Right ventricle myocardium superior (tissue), 1 donor: ENCODE measurements at places on chromosomes 2 and 18. TPM values are rescaled to one million over a fixed set of nuclear protein-coding genes. Genes with fewer than 3 reads are reported as not detected.

DNA sequence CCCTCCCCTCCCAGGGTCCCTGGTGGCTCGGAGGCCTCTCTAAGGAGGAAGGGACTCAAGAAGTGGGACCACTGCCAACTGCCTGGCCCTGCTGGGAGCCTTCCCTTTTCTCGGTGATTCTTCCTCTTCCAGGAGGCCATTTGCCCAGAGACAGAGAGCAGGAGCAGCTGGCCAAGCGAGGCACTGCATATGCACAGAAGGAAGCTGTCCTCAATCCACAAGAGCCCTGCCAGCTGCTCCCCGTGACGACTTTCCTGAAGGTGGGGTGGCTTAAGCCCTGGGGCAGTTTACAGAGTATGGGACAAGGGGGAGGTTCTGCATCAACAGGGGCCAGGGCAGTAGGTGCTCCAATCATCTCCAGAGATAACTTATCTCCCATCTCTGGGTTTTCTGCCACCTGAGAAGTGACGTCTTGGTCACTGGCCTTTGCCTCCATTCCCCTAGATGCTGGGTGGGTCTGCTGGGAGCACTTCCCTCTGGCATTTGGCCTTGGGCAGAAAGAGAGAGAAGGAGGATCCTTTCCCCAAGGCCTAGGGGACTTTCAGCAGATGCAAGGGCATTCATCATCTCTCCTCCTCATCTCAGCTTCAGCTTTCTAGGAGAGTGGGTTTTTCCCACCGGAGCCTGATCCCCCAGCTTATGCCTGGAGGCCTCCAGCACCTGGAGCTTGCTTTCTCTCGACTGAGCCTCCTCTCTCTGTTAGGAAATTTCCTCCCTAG lies 28.5 kb downstream of the CIB4 start:
- peak; percentile 82 for DNase-seq

Gene REG3A
- not detected for total RNA-seq

DNA sequence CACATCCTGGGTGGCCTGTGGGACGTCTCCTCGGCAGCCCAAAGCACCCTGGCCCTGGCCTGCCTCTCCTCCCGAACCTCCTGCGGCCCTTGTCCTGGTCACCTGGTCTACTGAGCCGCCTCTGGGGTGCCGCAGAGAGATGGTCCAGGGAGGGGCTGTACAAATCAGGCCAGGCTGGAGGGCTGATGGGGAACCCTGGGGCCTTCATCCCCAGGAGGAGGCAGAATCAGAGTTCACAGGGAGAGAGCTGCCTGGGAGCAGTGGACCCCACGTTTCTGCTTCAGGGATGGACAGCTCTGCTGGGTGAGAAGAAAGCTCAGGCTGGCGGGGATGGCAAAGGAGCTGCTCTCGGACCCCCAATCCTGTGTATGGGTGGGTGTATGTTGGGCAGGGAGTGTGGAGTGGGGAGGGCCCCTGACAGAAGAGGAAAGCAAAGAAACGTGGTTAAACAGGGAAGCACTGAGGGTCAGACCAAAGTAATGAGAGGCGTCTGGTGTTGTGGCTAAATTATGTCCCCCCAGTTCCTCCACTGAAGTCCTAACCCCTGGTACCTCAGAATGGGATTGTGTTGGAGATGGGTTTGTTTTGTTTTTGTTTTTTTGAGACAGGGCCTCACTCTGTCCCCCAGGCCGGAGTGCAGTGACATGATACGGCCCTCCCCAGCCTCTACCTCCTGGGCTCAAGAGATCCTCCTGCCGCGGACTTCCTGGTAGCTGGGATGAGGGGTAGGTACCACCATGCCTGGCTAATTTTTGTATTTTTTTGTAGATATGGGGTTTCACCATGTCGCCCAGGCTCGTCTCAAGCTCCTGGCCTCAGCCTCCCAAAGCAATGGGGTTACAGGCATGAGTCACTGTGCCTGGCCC lies 73.4 kb upstream of the SMAD7 start:
- no peak for DNase-seq

Gene SCG2
- total RNA-seq: not detected

GRCh38 chr2:34656632-34657031 lies 1057.5 kb upstream of the FAM98A start:
- DNase-seq: no peak

- no peak for DNase-seq
These were observed 33.9 kb upstream of the DARS1 start for GRCh38 chr2:136019306-136019705.

DNA sequence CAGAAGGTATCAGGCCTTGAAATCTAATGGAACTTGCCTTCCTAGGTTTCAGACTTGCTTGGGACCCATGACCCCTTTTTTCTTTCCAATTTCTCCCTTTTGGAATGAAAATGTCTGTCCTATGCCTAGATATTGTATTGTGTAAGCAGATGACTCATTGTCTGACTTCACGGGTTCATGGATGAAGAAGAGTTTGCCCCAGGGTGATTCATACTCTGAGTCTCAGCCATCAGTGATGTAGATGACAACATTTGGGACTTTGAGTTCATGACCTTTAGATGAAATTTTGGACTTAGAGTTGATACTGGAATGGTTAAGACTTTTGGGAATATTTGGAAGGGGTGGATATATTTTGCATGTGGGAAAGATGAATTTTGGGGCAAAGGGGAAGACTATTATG lies 11.2 kb upstream of the SCYGR5 start:
- no peak for DNase-seq

Gene CPLX4
- total RNA-seq: not detected

GRCh38 chr2:205657579-205657978 lies 24.7 kb upstream of the NRP2 start:
- no peak for DNase-seq

GRCh38 chr2:46775722-46776121 lies 139.9 kb downstream of the MCFD2 start:
- DNase-seq: no peak

Gene FAM228A
- 0.16 TPM for total RNA-seq

Gene CCNYL1
- 8.9 TPM for total RNA-seq

GRCh38 chr2:10519394-10519740 lies 71.2 kb upstream of the ODC1 start:
- no peak for DNase-seq

Gene HAAO
- 2.3 TPM for total RNA-seq

- no peak for DNase-seq
These were observed 112.9 kb downstream of the LTBP1 start for GRCh38 chr2:33059471-33060156.

DNA sequence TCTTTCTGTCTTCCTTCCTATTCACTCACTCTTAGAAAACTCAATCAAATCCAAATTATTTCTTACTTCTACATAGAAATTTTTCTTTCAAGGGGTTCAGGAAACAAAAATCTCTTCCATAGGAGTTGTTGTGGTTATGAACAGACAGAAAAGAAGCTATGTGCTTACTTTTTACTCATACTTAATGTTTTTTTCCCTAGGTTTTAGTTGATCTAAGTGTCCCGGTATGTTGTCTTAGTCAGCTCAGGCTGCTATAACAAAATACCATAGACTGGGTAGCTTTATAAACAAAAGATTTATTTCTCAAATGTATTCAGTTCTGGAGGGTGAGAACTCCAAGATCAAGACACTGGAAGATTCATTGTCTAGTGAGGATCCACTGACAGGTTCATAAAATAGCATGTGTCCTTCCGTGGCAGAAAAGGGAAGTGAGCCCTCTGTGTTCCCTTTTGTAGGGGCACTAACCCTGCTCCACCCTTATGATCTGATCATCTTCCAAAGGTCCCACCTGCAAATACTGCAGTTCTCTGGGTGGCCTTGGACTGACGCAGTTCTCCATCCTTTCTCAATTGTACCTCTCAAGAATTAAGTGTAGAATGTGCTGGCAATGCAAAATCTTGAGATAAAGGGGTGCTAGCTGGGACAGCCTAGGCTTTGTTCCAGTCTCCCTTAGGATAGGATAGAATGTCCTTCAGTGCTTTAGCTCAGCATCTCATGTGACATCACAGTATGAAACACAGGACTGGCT lies 14.4 kb upstream of the VRK2 start:
- DNase-seq: no peak

DNA sequence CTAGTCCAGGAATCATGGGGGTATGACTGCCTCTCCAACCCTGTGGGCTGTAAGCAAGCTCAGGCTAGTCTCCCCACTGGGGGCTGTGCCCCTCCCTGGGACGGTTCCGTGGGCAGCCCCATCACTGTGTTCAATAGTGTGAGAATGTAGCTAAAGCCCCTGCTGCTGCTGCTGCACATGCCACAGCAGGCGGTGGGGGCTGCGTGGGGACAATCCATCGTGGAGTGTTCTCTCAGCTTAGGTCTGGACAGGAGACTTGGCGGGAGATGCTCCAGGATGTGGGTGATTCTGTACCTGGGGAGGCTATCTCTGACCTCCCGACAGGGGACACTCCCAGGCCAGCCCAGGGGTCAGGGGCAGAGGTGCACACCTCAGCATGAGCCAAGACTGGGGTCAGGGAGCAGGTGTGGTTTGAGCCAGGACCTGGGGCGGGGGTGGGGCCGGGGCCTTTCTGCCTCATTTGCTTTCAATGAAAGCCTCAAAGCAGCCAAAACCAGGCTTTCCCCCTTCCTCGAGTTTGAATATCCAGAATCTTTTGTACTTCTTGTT lies 10.2 kb downstream of the PKDCC start:
- DNase-seq: no peak
